ENCODE measurements at places on chromosomes 2 and 18.

DNA sequence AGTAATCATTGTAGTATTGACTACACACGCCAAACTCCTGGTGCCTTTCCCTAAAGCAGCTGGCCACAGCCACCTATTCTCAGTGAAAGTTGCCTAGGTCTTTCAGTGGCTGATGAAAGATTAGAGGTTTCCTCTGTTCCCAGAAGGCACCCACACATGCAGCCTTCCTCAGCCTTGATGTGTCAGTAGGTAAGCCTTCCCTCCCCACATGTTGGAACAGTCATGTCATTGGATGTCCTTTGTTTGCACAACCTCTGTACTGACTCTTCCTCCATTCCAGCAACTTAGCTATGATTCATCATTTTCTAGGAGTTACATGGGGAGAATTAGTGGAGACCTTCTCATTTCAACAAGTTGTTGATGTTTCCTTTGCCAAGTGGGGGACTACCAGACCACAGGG lies 630.8 kb upstream of the SLC39A10 start:
- no peak for DNase-seq

DNA sequence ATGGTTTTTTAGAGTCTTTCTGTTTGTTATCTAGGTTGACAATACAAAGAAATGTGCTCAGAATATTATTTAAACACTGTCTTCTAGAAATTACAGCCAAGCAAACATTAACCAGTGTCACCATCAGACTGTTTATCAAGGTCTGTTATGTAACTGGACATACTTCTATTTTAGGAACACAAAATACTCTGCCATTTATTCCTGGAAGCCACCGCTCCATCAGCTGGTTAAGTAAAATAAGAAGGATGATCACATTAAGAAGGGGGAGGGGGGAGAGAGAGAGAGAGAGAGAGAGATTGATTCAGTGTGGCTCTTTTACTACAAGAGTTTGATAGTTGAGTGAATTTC lies 47.9 kb downstream of the MBP start:
- DNase-seq = no peak

GRCh38 chr18:48777744-48778116 lies 173.0 kb downstream of the SMAD7 start:
- no peak for DNase-seq

GRCh38 chr2:218285604-218286003 lies 6.7 kb downstream of the TMBIM1 start:
- peak; percentile 76 for DNase-seq

DNA sequence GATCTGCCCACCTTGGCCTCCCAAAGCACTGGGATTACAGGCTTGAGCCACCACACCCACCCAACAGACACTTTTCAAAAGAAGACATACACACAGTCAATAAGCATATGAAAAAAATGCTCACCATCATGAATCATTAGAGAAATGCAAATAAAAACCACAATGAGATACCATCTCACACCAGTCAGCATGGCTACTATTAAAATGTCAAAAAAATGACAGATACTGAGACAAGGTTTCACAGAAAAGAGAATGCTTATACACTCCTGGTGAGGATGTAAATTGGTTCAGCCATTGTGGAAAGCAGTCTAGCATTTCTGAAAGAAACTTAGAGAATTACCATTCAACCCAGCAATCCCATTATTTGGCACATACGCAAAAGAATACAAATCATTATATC lies 1947.2 kb downstream of the SUCLG1 start:
- no peak for DNase-seq

- no peak for DNase-seq
These were observed 177.1 kb upstream of the COPS8 start for GRCh38 chr2:236908439-236909192.

- no peak for DNase-seq
These were observed 63.6 kb upstream of the HDAC4 start for GRCh38 chr2:239464166-239465016.

- no peak for DNase-seq
These were observed 195.7 kb downstream of the LRATD1 start for GRCh38 chr2:14828223-14828622.

DNA sequence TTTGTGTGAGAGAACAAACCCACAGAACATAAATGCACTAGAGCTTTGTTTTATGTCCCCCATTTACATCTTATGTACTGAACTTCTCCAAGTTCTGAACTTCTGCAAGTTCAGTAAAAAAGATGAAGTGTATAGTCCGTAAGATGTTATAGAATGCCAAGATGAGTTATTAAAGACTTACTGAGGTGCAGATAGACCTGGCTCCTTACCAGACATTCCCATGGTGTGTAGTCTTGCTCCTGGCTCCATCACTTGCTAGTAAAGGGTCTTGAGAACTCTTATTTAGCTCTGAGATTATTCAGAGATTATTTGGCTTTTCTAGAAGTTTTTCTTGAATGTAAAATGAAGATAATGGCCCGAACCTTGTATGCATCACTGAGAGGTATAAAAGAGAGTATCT lies 16.8 kb downstream of the GULP1 start:
- DNase-seq = no peak

DNA sequence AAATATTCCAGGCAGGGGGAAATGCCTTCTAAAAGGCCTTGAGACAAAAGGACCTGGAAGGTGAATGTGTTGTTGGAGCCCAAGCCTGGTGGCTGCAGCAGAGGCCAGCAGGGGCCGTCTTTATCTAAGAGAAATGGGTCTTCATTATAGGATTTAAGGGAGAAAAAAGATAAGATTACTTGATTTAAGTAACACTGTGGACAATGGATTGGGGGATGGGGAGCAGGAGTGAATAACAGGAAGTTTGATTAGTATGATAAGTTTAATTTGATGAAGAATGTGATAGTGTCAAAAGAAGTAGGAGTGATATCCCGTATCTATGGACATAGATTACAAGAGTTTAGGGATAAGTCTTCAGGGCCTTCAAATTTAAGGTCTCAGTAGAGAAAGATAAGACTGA lies 64.2 kb downstream of the WDR75 start:
- no peak for DNase-seq

GRCh38 chr2:30662268-30663131 lies 144.7 kb downstream of the CAPN13 start:
- no peak for DNase-seq

DNA sequence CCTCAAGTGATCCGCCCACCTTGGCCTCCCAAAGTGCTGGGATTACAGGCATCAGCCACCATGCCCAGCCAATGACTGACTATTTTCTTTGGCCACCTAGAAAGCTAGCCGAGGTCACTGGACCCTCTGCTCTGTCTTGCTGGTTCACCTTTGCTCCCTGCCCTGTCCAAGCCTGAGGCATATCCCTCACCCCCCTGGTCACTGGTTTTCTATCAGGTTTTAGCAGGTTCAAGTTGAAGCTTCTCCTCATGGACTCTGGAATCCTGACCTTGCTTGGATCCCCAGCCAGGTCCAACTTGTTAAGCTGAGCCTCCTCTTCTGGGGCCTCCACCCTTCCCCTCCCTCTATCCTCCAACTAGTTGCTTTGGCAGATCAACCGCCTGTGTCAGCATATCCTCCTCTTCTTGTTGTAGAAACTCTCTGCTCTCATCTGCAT lies 33.4 kb downstream of the PAX8 start:
- DNase-seq = no peak

- DNase-seq = no peak
These were observed 719 bp downstream of the SMAD2 start for GRCh38 chr18:47929681-47930198.

DNA sequence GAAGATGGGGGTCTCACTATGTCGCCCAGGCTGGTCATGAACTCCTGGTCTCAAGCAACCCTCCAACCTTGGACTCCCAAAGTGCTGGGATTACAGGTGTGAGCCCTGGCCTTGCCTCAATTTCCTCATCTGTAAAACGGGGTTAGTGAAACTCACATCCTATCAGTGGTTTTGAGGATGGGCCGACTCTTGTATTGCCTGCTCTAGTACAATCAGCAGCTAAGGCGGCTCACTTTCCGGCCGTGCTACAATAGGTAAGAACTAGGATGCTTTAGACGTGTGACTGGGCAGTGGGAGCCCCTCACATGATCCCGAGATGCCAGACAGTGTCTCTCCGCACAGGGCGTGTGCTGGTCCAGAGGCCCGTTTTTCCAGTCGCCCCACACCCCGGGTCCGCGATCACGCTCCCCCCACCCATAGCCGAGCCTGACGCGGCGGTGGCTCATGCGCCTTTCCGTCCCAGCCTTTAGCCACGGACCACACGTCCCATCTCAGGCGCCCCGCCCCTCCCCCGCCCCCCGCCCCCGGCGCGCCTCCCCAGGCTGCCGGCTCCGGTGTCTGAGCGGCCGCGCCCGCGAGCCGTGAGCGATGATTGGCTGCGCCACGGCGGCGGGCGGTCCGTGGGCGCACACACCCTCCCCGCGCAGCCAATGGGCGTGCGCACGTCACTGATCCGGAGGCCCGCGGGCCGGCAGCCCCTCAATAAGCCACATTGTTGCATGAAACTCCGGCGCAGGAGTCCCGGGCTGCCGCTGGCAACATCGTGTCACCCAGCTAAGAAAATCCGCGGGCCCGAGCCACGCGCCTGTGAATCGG lies at the start of gene HK2:
HK2 (plus strand) TSS at position 710 of the 816 bp plus-strand sequence. CDS start 454 bp downstream, outside the sequence.
- DNase-seq = peak; percentile 74

DNA sequence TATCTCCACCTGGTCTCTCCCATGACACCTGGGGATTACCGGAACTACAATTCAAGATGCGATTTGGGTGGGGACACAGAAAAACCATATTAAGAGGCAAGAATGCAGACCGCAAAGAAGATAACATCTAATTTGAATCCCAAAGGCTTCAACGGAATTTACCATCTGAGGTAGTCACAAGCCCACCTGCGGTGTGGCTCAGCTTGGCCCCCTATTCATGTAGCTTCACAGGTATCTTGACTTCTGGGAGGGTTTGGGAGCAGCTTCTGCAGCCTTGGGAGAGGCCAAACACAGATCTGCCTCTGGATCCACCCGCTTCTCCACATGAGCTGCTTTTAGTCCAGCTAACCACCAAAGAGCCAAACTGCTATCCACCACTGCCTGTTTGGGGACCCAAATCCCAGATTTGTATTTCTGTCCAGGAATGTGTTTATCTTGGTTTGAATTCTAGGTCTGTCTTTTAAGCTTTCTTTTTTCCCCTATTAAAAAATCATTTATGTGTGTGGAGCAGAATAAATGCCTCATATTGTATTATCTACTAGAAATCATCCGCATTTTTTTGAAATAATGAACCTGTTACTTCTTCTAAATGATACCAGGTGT lies 247.6 kb downstream of the DLGAP1 start:
- DNase-seq = no peak

DNA sequence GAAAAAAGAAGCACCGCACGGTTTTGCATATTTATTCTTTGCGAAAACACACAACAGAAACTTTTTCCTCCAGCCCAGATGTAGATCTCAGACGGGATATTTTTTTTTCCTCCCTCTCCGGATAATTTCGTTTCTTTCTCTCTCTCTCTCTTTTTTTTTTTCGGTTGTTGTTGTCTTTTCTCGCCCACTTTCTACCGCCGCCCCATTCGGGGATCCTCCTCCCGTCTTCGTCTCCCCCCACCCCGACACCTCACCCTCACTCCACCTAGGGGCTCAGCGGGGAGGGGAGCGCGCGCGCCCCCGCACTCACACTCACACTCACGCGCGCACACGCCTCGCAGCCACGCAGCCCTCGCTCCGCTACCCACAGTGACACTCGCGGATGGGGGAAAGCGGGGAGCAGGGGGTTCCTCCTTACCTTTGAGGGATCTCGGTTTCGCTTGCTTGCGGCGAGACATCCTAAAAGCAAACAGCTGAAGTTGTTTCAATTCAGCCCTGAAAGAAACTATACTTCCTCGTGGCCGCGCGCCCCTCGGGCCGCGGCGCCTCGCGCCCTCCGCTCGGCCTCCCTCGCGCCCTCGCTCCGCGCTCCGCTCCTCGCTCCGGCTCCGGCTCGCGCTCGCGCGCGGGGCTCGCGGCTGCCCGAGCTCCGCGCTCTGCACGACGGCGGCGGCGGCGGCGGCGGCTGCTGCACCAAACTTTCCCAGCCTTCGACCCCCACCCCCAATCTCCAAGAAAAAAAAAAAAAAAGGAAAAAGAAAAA lies 1.3 kb downstream of the ZNF521 start:
- DNase-seq = no peak

GRCh38 chr18:62329691-62330454 lies 4.8 kb downstream of the TNFRSF11A start:
- DNase-seq = no peak
